ENCODE measurements at places on chromosomes 7 and 10.
A peak's percentile ranks its signal among the peaks of the same experiment; 100 is the strongest.

DNA sequence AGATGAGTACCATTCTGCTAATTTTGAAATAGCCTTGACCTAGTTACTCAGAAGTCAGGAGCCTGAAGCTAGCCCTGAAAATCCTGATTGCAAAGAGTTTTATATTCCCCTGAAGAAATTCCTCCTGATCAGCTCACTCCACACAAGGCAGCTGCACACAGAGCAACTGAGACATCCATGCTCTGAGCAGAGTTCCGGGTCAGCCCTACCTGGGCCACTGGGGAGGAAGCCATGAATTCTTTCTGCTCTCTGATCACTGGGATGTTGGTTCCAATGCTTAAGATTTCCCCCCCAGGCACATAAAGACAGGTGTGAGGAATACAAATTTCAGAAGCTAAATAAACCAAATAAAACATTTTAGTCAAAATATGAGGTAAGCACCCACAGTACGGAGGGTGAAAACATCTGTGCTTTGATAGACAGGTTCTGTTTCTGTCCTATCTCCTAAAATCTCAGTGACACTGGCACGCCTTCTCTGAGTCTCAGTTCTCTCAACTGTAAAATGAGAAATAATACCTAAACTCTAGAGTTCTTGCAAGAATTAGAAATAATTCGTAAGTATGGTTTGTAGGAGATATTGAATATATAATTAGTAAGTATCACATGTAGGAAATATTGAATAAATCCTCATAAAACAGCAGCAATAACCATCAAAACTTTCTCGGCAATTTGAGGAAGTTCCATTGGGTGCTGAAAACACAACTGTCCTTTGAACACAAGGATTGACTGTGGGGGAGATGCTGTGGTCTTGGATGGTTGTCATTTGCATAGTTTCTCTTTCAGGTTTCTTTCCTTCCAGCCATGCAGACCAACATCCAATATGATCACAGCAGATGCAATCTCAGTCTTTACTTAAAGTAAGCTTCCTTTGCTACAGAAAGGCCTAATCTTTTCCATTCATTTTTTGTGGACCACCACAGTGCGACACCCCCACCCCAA is 133.0 kb upstream of the TNS3 start:
- no peak for DNase-seq

- DNase-seq = no peak
Measured at GRCh38 chr10:69102440-69102839, 14.5 kb downstream of the SRGN start.

DNA sequence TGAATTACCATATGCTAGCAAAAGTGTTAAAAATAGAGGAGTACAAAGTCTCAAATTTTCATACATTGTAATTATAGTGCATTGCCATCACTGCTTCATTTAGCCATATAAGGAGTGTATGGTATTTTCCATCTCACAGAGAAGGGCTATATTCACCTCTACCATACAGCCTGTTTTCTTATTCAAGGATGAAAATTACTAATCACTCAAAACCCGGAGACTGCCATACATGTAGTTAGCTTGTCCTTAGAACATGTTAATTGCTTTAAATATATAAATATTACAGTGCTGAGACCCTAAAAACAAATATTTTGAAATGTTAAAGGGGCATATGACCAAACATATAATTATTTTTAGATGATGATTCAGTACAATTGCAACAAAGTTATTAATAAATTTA is 49.4 kb downstream of the CPEB3 start:
- no peak for DNase-seq

- no peak for DNase-seq
Measured at GRCh38 chr10:103652599-103653281, 159.2 kb downstream of the NEURL1 start.

DNA sequence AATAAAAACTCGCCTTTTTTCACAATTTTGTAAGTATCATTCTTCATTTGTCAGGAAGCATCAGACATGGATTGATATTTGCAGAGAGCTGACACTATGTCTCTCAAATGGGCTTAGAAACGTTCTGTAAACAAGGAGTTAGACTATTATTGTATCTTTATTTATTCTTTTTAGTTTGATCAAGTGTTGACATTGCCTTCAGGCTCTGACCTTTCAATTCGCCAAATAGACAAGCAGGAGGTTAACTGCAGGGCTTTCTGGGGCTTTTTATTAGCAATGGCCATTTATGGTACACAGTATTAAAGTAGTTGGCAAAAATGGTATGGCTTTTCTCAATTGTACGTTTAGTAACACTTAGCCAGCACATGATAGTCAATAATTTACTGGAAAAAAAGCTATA is 221.7 kb downstream of the ZWINT start:
- no peak for DNase-seq

GRCh38 chr7:97857544-97857943 is 14.7 kb downstream of the ASNS start:
- no peak for DNase-seq

DNA sequence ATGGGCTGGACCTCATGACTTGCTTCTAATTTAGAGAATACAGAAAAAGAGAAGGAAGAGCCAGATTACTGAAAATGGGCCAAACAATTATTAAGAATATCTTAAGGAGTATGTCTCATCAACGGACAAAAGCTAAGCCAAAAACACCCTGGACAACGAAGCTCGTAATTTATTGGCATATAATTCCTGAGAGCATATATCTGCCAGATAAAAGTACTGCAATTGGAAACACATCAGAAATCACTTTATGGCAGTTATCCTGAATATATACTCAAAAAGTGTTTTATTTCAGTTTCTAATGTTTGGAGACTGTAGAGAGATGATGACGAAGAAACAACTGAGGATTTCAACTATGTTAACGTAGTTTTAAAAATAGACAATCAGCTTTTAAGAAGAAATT is 211.8 kb downstream of the CSTF2T start:
- DNase-seq = no peak

GRCh38 chr7:16753102-16753931 is at the start of gene TSPAN13:
Gene TSPAN13, plus strand, starts transcription at chr7:16753755. Its CDS starts 213 bp downstream, at chr7:16753968.
- no peak for DNase-seq

DNA sequence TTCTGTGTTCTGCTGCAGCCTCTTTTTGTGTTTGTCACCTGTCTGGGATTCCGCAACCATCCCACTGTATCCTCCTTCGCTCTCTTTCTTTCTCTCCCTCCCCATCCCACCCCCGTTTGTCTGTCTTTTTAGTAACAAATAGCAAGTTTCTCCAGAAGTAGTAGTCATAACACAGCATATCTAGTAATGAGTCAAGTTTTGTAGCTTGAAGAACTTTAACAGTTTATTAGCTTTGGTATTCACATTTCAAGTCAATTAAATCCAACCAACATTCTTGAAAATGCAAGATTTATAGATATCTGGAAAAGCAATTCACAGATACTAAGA is 154.1 kb upstream of the MTPN start:
- DNase-seq = no peak

- no peak for DNase-seq
Measured at GRCh38 chr10:74637685-74638084, 188.7 kb upstream of the KAT6B start.

DNA sequence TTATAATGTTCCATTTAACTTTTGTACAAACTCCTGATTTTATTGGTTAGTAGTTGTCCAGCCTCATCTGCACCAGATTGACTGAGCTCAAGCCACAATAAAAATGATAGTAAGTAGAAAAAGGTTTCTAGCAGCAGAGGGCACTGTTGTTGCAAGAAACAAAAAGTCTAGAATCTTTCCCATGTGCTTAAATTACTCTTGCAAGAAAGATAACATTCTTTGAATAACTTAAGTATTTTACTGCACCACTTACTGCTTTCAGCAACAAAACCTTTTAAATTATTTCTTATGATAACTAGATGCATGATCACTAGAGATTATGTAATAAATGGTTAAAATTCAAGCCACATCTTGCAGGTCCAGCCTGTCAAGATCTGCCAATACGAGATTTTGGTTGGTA is 27.0 kb downstream of the LMOD2 start:
- DNase-seq = peak; percentile 41

- no peak for DNase-seq
Measured at GRCh38 chr10:102946992-102947391, 28.9 kb downstream of the CNNM2 start.

DNA sequence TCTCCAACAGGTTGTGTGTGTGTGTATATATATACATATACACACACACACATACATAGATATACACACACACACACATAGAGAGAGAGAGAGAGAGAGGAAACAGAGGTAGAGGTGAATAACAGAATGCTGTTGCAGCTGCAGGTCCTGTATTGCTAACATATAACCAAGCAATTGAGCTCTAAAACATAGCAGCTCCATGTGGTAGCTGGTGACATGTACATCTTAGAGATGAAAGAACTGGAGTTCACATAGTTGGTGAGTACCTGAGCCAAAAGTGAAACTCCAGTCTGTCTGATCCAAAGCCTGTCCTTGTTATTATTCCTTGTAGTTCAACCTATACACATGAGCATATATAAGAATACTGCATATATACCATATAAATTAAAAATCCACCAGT is 152.9 kb upstream of the CSTF2T start:
- DNase-seq = no peak

DNA sequence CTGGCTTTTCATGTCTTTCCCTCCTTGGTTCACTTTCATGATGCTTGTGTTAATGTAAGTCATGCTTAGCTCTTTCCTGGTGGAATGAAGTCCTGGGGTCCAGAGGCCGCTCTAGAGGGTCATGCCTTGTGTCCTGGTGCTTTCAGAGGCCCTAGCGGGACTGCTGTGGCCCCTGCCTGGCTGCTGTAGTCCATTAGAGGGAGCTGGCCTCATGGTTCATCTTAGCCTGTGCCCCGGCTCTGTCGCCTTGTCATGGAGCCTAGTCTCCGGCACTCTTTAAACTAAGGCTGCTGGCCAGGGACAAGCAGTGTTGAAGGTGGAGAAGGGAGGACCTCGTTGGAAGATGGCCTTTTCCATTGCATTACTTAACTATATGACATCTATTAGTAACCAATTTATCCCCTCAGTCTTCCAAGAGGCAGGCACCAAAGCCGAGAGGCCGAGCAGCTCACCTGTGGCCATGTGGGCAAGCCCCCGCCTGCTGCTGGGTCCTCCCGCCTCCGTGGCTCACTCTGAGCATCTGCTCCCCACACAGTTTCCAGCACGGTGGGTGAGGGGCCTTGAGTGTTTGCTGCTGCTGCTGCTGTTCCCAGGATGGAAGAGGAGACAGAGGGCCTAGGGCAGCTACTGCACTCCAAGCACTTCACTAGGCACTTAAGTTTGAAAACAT is 5.0 kb upstream of the NDUFB2 start:
- DNase-seq = no peak

GRCh38 chr10:92849576-92850090 is 1.3 kb downstream of the EXOC6 start:
- DNase-seq = no peak

DNA sequence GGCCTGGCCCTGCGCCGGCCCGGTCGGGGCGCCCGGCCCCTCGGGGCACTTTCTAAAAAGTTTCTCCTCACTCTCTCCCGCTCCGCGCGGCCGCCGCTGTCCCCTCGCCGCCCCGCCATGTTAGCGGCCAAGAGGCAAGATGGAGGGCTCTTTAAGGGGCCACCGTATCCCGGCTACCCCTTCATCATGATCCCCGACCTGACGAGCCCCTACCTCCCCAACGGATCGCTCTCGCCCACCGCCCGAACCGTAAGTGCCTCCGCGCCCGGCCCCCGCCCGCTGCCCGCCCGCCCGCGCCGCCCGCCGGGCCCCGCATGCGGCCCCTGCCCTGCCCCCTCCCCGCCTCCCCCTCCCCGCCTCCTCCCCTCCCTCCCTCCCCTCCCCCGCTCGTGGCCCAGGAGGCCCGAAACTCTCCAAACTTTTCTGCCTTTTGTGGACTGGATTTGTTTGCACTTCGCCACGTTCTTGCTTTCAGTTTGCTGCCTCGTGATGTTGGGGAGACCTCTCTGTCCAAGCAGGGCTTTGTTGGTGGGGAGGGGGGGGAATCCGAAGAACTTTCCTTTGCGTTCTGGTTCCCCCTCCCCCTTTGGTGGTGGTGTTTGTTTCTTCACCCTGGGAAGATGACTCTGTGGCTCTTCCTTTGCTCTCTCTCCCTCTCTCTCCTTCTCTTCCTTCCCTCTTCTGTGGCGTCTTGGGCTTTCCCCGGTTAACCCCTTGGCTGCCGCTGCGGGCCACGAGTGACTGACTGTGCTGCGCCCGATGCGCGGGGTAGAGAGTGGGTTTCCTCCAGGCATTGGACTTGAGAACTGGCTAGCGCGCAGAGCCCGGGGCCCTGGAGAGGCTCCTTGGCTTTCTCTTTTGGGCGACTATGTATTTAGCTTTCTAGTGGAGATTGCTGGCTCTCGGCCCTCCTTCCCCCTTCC is 1.6 kb downstream of the TCF7L2 start:
- DNase-seq = peak; percentile 21

DNA sequence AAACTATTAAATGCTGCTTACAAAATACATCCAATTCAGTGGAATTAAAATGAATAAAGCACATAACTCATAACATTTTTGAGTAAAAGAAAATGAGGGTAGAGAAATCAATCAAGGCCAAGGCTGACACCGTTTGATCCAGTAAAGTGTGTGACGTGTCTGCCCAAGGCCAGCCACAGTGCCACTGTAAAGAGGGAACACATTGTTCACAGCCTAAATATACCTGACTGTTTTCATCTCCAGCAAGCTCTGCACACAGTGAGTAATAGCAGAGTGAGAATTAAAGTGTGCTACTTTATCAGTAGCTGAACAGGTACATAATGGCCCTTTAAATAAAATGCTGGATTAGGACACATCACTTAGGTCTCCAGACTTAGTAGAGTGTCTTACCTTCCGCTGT is 130.8 kb upstream of the DPP6 start:
- DNase-seq = no peak

- DNase-seq = no peak
Measured at GRCh38 chr7:125255810-125256209, 326.2 kb upstream of the POT1 start.

- DNase-seq = no peak
Measured at GRCh38 chr10:122492006-122492405, 30.7 kb downstream of the HTRA1 start.

GRCh38 chr7:46939558-46939957 is 642.4 kb downstream of the TNS3 start:
- no peak for DNase-seq

DNA sequence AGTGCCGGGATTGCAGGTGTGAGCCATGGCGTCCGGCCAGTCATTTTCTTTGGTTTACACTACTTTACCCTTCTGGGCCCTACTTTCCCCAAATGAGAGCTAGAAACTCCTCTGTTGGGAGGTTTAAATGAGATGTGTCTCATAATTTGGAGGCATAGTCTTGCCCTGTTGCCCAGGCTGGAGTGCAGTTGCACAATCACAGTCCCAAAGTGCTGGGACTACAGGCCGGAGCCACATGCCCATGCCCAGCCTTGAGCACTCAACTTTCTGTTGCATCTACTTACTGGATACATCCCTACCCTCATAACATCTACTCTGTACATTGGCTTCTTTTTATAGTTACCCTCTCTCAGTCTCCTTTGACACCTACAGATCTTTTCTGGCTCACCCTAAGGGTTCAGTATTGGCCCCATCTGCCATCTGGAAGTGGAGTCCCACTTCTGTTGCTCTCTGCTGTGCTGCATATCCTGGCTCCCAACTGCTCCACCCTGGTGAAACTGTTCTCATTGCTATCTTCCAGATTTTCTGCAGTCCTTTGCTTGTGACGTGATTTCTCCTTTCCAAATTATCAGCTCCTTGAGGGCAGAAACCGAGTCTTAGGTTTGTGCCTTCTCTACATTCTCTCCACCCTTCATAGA is 8.4 kb downstream of the EIF4H start:
- DNase-seq = no peak

- DNase-seq = no peak
Measured at GRCh38 chr7:4181446-4181845, 500.6 kb upstream of the FOXK1 start.

GRCh38 chr10:12510501-12510941 is 161.2 kb downstream of the CAMK1D start:
- no peak for DNase-seq

All from T-helper 1 cell (primary cell).